Activated gamma-delta T cell (primary cell): ENCODE measurements at places on chromosomes 2 and 18.

GRCh38 chr2:96817882-96818281 is 1.8 kb downstream of the CNNM3 start:
- no peak for DNase-seq

DNA sequence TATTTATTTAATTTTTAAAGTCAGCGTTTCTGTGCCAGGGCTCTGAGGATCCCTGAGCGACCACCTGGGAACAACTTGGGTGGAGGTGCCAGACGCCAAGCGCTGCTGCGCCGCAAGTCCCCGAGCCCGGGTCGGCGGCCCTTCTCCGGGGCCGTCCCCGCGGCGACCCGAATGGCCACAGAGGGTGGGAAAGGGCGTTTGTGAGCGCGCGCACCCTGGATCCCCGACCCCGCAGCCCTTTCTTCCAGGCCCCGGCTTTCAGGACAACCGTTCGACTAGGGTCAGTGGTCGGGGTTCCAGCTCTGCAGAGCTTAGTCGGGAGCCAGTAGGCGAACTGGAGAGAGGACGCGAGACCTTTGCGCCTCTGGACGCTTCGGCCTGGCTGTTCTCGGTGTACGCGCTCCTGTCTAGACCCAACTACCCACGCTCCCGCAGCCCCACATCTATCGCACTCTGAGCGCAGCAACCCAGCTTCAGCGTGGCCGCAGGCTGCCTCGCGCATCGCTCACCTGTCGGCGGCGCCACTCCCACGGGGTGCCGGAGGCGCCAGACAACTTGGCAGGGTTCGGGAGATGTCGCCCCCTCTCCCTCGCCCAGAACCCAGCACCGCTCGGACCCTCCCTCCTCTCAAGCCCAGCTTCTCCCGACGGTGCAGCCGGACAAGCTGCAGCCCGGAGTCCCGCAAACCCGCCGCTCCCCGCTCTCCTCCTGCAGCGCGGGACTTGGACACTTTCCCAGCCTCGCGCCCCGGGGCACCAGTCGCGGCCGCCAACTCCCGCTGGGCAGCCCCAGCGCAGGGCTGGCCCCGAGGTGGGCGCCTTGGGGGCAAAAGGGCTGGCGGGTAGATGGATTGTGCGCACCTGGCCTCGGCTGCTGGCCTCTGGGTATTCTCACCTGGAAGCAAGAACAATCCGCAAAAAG is 758 bp downstream of the LYPD1 start:
- DNase-seq: no peak

DNA sequence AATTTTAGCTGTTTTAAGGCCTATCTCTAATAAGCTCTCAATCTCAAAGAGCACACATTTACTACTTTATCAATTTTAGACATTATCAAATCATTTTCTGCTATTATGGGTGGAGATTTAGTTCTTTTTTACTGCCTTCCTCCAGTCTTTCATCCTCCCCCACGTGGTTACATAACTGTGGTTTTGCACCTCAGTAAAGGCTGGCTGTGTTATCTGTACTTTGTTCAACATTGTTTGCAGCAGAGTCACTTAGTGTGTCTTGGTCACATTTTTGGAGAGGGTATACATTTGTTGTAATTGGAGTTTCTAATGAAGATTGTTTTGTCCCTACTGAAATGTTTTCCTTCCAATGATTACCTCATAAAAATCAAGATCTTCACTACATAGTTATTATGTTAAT is 549.6 kb upstream of the CELF4 start:
- DNase-seq: no peak

GRCh38 chr2:71849111-71849510 is 298.6 kb downstream of the CYP26B1 start:
- DNase-seq: no peak

- DNase-seq: no peak
Observed at GRCh38 chr2:214560176-214560575, 149.3 kb downstream of the VWC2L start.

GRCh38 chr2:60811491-60812375 is 55.7 kb downstream of the PAPOLG start:
- no peak for DNase-seq

DNA sequence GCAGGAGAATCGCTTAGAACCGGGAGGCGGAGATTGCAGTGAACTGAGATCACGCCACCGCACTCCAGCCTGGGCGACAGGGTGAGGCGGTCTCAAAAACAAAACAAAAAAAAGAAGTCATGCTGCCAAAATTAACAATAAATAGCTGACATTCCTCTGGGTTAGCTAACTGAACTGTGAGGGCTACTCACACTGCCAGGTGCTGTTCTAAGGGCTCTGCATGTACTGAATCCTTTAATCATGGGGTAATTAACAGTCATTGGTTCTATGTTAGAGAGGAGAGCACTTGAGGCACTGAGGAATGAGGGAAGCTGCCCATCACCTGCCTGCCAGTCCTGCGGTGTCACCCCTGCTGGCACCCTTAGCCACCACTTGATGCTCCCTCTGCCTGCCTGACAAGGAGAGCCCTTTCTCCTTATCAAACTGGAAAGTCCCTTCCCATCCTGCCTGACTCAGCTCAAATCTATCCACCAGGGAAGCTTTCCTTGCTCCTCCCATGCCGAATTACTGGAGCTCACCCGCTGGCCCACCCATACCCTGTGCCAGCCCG is 73.0 kb upstream of the RIOK3 start:
- DNase-seq: no peak

DNA sequence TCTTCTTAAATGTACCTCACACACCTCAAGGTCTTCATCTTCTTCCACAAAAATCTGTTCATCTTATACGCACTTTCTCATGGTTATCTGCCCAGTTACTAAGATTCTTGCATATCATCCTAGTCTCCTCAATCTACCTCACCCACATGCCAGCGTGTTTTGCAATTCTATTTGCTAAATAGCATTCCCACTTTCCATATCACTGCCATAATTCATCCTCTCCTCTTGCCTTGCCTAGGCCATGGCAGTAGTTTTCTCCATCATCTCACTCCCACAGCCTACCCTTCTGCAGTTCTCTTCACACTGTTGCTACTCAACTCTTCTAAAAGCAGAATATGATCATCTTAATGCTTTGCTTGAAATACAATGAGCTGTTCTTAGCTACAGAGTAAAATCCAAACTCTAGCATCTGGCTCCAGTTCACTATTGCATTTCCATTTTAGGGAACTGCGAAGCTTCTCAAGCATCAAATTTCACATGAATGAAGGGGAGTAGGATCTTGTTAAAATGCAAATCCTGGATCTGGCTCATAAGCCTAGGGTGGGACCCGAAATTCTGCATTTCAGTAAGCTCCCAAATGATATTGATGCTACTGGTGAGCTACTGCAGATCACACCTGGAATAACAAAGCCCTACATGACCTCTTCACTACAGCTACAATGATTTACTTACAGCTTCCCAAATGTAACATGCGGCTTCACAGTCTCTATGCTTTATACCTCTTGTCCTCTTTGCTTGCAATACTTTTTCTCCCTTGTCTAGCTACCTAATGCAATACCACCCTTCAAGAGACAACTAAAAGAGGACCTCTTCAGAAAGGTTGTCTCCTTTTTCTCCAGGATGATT is 293.9 kb downstream of the SATB2 start:
- DNase-seq: no peak

- DNase-seq: no peak
Observed at GRCh38 chr18:47809420-47809819, 121.0 kb downstream of the SMAD2 start.

- DNase-seq: no peak
Observed at GRCh38 chr2:76268902-76269620, 558.3 kb upstream of the GCFC2 start.

DNA sequence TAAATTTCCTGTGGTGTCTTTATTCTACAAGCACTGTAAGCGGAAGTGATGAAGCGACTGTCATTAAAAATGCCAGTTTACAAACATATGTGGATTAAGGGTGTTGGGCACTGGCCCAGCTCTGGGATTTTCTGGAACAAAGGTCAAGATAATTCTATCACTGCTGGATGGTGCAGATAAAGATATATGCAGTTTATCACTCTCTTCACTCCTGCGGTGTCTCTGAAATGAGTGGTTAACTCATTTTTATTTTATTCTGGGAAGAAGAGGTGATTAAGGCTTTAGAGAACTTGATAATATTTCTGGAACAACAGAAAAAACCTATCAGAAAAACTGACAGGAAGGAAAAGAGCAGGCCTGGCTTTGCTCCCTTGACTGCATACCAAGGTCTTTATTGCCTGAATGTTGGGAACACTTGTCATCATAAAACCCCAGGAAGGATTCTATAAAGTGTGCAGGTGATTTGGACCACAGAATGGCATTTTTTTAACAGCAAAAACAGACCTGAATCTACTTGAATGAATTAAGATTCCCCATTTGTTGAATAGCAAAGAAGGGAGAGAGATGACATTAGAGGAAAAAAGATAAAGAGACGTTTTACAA is 32.4 kb downstream of the ABCB11 start:
- no peak for DNase-seq

DNA sequence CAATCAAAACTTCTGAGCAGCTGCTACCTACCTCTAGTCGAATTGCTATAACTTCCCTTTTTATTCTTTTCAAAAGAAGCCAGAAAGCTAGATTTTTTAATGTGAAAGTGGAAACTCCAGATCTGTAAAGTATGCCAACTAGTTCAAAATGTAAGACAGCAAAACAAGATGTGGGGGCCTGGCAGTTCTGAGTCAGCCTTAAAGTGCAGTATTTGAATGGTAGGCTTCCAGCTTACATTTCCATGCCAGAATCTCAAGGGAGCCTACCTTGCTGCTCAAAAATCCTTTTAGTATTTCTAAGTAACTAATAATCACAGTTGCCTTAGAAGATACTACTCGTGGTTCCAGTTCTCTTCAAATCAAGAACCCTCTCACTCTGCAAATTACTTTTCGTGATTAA is 1288.7 kb downstream of the LRP1B start:
- DNase-seq: no peak

- DNase-seq: no peak
Observed at GRCh38 chr2:145841973-145842372, 1322.1 kb upstream of the ZEB2 start.

GRCh38 chr18:56795381-56795780 is 144.2 kb downstream of the WDR7 start:
- DNase-seq: no peak

GRCh38 chr2:219492575-219492974 is 6.1 kb upstream of the GMPPA start:
- DNase-seq: no peak

- no peak for DNase-seq
Observed at GRCh38 chr18:60784161-60784560, 411.6 kb upstream of the MC4R start.

- no peak for DNase-seq
Observed at GRCh38 chr2:29397039-29397438, 281.8 kb downstream of the CLIP4 start.

DNA sequence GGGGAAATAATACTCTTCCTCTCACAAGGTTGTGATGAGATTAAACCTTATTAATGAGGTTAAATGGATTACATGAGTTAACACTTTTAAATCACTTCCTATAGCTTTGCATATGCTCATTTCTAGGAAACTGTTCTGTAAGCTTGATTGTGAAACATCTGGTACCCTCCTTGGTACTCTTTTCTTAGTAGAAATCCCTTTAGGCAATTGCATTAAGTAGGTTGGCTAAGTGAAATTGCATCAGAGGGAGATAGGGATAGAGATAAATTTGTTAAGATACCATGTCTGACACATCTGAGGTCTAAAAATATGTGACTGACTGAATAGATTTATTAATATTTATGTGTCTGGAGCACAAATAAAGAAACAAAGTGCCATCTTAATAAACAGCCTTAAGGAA is 275.9 kb upstream of the MAP2 start:
- DNase-seq: no peak

GRCh38 chr2:64605026-64605471 is 48.7 kb downstream of the SERTAD2 start:
- DNase-seq: no peak

DNA sequence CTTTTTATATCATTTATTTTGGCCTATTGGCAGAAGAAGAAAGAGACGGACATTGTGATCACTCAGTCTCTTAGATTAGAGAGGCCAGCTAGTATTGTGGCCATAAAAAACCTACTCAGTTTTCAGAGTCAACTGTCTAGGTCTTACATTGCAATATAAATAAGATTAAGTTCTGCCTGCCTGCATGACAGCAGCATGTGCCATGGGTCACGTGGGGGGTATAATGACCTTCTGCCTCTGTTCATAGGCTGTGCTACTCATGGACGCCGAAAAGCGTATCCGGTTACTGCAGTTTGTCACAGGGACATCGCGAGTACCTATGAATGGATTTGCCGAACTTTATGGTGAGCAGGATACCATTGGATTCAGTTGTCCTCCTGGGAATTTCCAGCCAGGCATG is 238.5 kb downstream of the ALPK2 start:
- DNase-seq: no peak

DNA sequence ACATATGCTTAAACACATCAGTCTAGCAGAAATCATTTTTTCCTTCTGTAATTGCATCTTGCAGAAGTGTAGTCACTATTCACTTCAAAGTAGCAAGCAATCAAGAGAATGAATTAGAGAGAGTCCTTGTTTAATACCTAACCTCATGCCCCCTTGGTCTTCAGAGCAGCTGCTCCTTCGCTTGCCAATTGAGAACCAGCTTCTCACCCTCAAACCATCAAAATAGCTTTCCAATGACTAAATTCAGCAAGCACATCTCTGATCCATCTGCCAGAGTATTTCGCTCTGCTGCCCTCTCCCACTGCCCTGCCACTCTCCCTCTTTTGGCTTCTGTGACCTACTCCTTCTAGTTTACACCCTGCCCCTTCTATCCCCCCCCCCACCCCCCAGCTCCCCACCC is 120.7 kb upstream of the AGAP1 start:
- DNase-seq: no peak

DNA sequence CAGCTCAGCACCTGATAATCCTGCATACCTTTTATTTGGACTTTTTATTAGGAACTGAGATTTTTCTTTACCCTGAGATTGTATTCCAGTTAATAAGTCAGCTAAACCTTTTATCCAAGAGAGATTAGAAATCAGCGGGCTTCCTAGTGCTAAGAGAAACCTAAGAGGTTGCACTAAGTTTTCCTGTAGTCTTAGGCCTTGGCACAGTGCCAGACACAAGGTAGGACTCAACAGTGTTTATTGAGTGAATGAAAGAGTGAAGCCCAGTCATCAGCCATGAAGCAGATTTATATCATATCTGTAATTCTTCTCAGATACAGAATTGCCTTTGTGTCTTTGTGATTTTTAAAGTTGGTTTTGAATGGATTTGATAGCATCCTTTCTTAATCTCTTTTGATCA is 13.6 kb downstream of the OTX1 start:
- no peak for DNase-seq

DNA sequence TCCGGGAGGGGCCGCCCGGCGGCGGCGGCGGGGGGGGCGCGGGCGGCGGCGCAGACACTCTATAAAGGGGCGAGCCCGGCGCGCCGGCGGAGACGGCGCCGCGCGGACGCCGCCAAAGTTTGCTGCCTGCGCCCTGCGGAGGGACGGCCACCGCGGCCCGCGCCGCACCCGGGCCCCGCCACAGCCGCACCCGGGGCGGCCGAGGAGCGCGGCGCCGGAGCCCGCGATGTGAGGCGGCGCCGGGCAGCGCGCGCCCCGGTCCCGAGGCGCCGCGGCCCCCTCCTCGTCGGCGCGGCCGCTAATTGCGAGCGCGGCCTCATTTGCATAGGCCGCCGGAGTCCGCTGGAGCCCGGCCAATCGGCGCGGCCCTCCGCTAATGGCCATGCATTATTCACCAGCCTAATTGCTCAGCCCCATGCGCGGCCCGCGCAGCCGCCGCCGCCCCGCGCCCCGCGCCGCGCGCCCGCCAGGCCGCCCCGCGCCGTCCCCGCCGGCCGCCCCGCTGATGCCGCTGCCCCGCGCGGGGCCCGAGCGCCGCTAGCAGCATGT is at the start of gene SALL3:
TSS of gene SALL3 (plus strand) at position 89 of the 549 bp plus-strand sequence. CDS start at position 546, 457 bp downstream.
- DNase-seq: no peak
